ENCODE measurements at places on chromosomes 5 and 9. TPM values are rescaled to one million over a fixed set of nuclear protein-coding genes. Genes with fewer than 3 reads are reported as not detected.

- DNase-seq: no peak
Observed at GRCh38 chr5:176793343-176793699, 17.0 kb upstream of the UNC5A start.

DNA sequence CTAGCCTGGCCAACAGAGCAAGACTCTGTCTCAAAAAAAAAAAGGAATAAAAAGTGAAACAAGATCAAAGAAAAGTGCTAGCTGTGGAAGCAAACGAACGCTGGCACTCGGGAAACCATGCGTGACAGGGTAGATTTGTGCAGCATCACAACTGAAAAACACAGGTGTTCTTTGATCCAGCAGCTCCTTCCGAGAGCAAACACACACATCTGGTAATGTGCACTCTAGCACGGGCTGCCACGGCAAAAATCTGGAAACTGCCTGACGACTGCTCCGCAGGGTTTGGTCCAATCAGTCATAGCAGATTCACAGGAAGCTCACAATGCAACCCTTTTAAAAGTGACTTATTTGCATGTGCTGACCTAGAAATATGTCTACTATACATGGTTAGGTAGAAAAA, 80.0 kb downstream of the SYK start:
- DNase-seq: peak; percentile 37

DNA sequence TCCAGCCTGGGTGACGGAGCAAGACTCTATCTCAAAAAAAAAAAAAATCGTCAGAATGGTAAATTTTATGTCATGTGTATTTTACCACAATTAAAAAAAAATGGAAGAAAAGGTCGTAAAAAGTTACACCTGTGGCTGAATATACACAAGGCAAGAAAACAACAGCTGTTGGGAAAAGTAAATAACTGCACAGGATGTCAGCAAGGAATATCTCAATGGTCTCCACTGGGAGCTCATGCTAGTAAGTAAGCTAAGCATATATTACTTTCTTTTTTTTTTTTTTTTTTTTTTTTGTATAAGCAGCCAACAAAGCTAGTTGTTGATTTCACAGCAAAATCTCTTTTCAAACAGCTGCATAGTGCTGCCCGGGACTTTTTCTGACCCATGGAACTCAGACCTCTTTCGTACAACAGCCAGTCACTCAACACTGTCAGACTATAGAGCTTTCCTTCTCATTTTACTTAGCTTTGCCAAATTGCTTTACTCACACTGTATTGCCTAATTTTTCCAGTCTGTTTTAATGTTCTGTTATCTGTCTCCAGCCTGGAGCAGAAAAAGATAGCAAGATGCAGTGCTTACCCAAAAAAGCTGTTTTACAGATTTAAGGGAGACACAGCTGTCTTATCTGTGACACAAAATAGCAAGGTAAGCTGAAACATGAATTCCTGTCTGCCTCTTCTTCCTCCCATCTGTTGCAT, 175.9 kb downstream of the ENC1 start:
- DNase-seq: no peak

- no peak for DNase-seq
Observed at GRCh38 chr9:123724211-123724796, 205.6 kb downstream of the DENND1A start.

DNA sequence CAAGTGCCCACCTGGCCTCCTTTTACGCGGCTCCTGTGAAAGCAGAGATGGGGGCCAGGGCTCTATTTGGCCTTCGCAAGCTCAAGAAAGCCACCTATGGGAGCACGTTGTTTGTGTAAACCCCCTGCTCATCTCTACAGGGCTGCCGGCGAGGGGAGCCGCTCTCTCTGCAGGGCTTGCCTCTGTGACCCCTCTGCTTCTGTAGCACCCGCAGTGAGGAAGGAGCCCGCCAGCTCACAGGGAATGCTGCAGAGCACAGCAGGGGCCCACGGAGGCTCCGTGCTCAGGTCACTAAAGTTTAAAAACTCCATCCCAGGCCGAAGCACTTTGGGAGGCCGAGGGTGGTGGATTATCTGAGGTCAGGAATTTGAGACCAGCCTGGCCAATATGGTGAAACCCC, 376.8 kb downstream of the IRX2 start:
- DNase-seq: no peak

CCDC127 gene
- 3.9 TPM for total RNA-seq

Data from lower leg skin (tissue), 4 donors.